HAP-1 (cell line): ENCODE measurements at places on chromosomes 1 and 21.

- no peak for DNase-seq
Measured at GRCh38 chr1:21756393-21757089, 26.4 kb downstream of the USP48 start.

DNA sequence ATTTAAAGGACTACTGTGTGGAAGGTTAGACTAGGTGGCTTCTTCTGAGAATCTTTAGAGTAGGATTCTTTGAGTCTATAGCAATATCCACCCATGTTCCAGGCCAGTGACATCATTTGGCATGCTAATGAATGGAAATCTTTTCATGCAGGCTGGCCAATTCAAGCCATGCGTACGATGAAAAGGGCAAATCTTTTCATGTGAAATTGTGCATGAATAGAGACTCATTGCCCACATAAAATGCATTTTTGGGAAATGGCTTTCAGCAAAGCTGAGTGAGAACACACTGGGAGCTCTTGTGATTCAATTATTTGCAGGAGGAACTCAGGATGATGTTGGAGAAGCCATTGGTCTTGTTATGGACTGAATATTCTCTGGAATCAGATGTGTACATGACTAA is 324.9 kb upstream of the DAB1 start:
- no peak for DNase-seq

DNA sequence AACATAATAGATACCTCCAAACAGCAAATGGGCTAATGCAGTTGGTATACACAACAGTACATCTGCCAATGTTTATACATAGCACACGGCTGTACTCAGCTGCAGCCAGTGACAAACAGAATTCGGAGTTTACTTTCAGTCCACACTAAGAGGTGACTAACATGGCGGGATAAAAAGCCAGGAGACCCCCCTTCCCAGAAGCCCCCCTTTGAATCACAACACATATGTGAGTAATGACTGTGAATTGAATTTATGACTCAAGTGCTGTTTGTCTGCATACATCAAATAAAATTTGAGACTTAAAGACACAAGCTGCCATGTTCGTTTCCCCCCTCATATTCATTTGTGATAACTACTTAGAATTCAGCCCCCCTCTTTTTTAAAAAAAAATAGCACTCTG is 113.2 kb downstream of the RUNX1 start:
- no peak for DNase-seq

- no peak for DNase-seq
Measured at GRCh38 chr1:2322581-2323211, 68.7 kb downstream of the MORN1 start.

DNA sequence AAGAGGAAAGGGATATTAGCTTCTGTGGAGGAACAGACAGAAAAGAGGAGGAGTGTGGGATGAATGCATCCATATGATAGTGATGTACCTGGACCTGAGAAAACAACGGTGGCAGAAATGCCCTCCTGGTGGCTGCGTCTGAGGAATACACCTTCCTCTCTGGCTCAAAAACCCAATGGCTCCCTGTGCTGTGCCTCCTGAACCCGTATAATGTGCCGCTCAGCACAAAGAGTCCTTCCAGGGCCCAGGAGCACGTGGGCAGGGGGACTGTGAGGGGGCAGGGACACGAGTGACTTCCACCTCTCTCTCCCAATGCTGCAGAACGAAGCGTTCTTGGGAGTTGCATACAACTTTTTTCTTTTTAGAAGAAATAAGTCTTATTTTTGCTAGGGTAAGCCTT is 31.2 kb downstream of the IRF2BP2 start:
- no peak for DNase-seq

DNA sequence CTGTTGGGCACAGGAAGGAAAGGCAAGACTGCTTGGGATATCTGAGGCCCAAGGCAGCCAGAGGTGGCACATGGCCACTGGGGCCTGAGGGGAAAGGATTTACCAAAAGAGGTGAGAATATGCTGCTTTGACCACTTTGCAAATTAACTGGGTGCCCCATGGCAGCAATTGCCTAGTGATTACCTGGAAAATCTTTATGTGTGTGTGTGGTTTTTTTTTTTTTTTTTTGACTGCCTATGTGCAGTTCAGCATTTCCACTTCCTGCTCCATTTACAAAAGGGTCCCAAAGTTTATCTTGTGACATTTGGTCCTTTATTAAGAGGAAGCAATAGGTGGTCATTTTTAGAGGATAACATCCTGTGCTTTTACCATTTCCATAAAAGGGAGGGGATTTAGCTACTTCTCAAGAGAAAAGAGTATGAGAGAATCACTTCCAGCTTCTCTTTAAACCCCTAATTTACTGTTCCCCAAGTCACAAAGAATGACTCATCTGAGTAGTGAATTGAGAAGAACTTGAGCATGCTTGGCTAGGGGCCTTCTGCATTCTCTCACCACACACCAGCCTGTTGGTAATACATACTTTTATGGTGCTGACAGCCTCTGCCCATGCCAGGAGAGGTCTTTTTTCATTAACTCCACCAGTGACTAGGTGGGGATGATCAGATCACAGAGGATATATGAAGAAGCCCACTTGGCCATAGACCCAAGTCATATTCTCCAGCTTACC is 52.1 kb downstream of the SYDE2 start:
- no peak for DNase-seq

- DNase-seq: no peak
Measured at GRCh38 chr1:79362470-79362869, 355.9 kb upstream of the ADGRL4 start.

GRCh38 chr1:15508700-15509487 is 15.1 kb downstream of the CASP9 start:
- no peak for DNase-seq

DNA sequence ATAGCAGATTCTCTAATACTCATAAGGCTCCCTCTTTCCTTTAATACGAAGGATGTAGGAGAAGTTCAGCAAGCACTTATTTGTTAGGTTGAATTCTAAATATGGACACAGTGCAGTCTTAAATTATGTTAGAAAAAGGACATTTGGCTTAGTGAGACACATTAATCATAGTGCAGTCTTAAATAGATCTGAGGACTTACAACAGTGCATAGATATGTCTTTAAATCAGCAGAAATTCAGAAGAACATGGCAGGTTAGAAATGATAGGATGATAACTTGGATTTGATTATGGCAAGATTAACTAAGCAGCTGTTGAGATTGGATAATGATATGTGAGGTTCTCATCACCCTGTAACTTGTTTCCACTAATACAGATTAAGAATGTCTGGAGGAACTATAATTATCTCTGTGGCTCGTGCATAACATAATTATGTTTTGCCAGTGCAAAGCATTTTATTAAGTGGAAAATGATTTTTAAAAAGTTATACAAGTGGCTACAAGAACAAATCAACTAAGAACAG is 485.9 kb downstream of the USP25 start:
- DNase-seq: no peak

DNA sequence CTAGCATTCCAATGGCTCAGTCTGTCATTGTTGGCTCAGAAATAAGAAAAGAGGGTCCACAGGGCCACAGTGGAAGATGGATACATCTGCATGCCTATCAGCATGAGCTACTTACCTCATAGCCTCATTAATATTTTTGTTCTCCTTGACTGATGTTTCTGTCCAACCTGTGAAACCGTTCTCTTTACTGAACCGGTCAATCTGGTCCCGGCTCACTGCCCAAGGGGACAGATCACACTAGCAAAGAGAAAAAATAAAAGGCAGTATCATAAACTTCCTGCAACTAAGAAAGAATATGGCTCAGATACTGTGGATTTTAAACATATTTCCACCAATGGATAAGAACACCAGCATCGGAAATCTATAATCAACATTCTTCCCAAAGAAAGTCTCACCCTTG is 4.7 kb downstream of the RAB29 start:
- DNase-seq: no peak

DNA sequence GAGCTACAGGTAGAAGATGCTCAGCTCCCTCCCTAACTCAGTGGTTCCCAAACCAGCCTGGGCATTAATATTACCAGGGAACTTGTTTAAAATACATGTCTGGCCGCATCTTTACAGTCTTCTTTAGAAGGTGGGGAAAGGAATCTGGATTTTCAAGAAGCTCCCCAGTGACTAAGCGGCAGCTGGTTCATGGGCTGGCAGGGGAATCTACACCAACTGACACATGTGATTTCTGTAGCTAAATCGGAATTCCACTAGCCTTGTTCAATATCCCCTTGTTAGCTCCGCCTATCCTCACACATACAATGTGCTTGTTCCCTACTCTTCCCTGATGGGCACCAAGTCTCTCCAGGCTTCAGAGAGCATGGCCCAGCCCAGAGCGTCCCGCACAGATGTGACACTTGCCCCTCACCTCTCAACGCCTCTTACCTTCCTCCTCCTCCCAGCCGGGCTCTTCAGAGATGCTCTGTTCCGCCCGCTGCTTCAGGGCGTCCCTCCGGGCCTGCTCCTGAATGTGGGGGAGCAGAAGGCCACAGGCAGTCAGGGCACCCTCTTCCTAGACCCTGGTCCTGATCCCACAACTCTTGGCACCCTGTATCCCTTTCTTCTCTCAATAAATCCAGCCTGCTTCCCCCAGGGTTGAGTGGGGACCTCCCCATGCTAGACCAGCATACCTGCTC is 15.3 kb downstream of the TSSK3 start:
- no peak for DNase-seq

- DNase-seq: no peak
Measured at GRCh38 chr1:46191033-46191701, 7.1 kb downstream of the POMGNT1 start.

DNA sequence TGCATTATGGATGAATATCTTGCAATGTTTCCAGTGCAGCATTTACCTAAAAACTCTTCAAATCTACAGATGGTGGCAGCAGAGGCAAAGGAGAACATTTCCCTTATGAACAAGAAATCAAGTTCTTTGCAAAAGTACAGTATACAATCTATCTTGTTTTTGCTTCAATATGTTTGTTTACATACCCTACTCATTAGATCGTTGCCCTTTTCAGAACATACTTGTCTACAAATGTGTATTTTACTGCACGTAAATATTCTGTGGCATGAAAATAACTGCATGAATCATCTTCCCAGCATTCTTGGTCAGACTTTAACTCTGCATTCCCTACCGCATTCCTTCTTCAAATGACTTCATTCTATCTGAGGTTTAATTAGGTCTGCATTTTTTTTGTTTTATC is 212.7 kb downstream of the ZP4 start:
- DNase-seq: peak; percentile 12

- no peak for DNase-seq
Measured at GRCh38 chr1:168057921-168058320, 78.8 kb downstream of the GPR161 start.

GRCh38 chr1:162918151-162918754 is 57.3 kb upstream of the CCDC190 start:
- DNase-seq: no peak

- no peak for DNase-seq
Measured at GRCh38 chr1:220979371-220979770, 100.1 kb downstream of the HLX start.

DNA sequence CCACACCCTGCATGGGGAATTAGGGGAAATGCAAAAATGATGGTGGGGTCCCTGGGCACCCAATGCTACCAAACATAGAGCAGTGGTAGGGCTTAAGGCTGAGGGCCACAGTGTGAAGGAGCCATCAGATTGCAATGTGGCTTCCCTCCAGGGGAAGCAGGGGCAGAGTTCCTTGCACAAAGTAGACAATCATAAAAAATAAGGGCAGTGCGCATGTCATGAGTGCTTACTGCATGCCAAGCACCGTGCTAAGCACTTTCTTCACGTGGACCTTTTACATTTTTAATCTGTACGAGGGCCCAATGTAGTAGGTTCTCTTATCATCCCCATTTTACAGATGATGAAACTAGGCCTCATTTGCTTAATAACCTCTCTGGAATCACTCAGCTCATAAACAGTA is 56.6 kb downstream of the DDX20 start:
- DNase-seq: no peak

DNA sequence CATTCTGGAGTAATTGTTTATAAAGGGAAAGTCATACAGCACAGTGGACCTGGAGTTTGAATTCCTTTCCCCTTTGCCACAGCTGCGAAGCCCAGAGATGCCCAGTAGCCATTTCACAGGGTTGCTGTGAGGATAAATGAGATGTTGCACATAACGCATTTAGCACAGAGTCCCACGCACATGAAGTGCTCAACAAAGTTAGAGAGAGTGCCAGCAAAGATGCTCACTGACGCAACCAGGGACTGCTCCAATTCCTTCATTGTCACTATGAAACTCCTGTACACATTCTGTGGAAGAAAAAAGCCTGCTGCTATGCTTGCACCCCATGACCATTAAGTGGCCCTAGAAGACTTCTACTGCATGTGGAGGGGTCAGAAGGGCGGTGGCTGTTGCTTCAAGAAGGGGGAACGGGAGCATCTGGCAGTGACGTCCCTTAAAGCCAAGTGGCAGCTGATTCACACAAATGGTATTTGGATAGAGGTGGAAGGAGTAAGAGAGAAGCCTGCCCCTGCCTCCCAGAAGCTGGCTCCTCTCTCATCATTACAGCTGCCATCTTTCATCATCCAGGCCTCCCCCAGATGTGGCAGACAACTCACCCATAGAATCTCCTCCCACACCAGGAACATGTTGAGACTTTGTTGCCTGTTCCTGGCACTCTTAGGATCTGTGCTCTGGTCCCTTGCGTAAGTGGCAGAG is 26.5 kb upstream of the VAV3 start:
- no peak for DNase-seq

- DNase-seq: no peak
Measured at GRCh38 chr1:93804412-93804811, 74.6 kb downstream of the DNTTIP2 start.

GRCh38 chr1:220336391-220337031 is 64.3 kb upstream of the RAB3GAP2 start:
- no peak for DNase-seq

- DNase-seq: peak; percentile 12
Measured at GRCh38 chr21:45846373-45847160, 135.0 kb upstream of the COL6A1 start.

DNA sequence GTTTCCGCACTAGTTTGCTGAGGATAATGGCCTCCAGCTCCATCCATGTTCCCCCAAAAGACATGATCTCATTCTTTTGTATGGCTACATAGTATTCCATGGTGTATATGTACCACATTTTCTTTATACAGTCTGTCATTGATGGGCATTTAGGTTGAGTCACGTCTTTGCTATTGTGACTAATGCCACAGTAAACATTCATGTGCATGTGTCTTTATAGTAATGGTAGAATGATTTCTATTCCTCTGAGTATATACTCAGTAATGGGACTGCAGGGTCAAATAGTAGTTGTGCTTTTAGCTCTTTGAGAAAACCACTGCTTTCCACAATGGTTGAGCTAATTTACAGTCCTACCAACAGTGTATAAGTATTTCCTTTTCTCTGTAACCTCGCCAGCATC is 78.3 kb upstream of the BCL9 start:
- DNase-seq: no peak

- DNase-seq: no peak
Measured at GRCh38 chr1:94395231-94395630, 23.0 kb upstream of the ABCD3 start.

DNA sequence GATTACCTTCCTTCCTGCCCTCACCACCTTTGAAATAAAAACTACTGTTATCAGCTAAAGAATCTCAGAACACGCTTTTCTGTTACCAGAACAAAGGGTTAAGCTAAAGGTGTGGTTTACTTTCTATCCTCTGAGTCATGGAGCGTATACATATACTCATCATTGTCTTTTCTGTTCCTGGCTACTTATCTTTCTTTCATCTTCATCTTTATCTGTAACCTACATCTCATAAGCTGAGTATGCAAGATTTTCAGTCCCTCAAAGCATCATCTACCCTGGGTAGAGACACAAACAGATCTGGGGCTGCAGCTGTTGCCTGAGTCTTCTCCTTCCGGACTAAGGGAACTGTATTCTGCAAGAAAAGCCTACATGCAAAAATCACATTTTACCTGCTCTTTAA is 75.6 kb downstream of the LMO4 start:
- no peak for DNase-seq
